Activated gamma-delta T cell treated with anti-CD3 and anti-CD28 coated beads, Interleukin-2, amount 50 U/mL, for 16 hours (primary cell): ENCODE measurements at places on chromosomes 7 and 10.

- DNase-seq = no peak
These were observed 693.3 kb downstream of the GRID1 start for GRCh38 chr10:85673270-85673669.

GRCh38 chr7:85775431-85775830 lies 588.6 kb upstream of the SEMA3D start:
- DNase-seq = no peak

DNA sequence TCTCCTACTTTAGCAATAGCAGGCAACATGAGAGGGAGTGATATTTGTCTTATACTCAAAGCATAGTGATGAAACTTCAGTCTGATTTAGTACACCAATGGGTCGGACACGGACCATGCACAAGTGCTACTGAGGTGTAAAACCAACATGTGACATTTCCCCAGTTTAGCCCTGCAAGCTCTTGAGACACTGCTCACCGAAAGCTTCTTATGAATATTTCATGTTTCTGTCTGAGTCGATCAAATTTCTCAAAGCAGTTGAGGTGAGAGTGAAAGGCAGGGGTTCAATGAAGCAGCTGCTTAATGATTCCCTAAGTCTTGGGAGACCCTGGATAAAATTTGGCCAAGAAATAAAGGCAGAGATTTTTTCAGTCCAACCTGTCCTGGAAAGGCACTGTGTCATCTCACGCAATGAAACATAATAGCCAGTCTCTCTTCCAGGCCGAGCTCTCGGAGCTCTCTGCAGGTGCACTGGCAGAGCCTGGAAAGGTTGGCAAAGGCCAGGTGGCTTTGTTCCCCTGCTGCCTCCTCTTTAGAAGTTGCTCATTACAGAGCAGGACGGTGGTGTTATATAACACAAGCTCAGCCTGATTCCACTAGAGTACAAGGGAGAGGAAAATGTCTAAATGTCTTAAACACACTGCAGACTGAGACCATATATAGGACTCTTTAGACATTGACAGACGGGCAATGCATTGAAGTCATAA lies 33.9 kb upstream of the XPNPEP1 start:
- DNase-seq = no peak

- no peak for DNase-seq
These were observed 3.9 kb downstream of the TECTB start for GRCh38 chr10:112286837-112287818.

GRCh38 chr7:78448911-78449310 lies 650.3 kb downstream of the PHTF2 start:
- DNase-seq = no peak

GRCh38 chr10:74238031-74238431 lies 87.0 kb downstream of the ADK start:
- DNase-seq = no peak

- DNase-seq = no peak
These were observed 19.3 kb upstream of the PHYH start for GRCh38 chr10:13319166-13319565.

GRCh38 chr10:124217906-124218804 lies 124.8 kb upstream of the CHST15 start:
- DNase-seq = no peak
